Brain microvascular endothelial cell (primary cell): ENCODE measurements at places on chromosomes 13 and 19.

DNA sequence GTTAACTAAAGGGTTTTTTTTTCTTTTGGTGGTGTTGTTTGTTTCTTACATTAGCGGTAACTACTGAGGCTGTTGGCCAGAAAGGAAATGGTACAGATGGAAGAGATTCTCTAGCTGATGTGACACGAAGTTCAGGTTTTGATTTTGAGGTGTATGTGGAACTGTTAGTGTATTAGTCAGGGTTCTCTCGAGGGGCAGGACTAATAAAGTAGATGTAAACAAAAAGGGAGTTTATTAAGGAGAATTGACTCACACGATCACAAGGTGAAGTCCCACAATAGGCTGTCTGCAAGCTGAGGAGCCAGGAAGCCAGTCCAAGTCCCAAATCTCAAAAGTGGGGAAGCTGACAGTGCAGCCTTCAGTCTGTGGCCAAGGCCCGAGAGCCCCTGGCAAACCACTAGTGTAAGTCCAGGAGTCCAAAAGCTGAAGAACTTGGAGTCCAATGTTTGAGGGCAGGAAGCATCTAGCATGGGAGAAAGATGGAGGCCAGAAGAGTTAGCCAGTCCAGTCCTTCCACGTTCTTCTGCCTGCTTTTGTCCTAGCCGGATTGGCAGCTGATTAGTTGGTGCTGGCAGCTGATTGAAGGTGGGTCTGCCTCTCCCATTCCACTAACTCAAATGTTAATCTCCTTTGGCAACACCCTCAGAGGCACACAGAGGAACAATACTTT is 577.6 kb downstream of the EFNB2 start:
- DNase-seq = no peak

DNA sequence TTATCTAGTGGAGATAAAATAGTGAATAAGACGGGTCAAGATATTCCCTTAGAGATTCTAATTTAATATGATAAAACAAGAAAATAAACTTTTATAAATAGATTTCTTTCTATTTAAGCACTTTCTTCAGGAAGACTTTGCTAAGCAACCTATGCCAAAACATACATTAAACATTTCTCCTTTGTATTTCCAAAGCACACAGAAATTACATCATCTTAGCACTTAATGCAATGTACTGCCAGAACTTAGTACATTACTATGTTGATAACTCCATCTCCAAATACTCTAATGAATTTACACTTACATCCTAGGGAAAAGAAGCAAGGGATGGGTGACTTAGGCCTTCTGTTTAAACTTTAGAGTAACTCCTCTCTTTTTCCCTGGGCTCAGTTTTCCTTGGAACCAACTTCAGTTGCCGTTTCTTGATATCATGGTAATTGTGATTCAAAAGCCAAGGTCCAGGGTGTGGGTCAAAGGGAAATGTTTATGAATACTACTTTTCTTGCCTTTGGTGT is 322.6 kb upstream of the PCDH20 start:
- no peak for DNase-seq

- DNase-seq = peak; percentile 61
Measured at GRCh38 chr13:48144413-48145035, 49.6 kb upstream of the MED4 start.

- DNase-seq = no peak
Measured at GRCh38 chr13:19681517-19681916, 48.1 kb downstream of the MPHOSPH8 start.

GRCh38 chr19:45716359-45717130 is 14.2 kb downstream of the FBXO46 start:
- DNase-seq = no peak

GRCh38 chr19:40687525-40688016 is 2.9 kb downstream of the NUMBL start:
- DNase-seq = peak; percentile 75

DNA sequence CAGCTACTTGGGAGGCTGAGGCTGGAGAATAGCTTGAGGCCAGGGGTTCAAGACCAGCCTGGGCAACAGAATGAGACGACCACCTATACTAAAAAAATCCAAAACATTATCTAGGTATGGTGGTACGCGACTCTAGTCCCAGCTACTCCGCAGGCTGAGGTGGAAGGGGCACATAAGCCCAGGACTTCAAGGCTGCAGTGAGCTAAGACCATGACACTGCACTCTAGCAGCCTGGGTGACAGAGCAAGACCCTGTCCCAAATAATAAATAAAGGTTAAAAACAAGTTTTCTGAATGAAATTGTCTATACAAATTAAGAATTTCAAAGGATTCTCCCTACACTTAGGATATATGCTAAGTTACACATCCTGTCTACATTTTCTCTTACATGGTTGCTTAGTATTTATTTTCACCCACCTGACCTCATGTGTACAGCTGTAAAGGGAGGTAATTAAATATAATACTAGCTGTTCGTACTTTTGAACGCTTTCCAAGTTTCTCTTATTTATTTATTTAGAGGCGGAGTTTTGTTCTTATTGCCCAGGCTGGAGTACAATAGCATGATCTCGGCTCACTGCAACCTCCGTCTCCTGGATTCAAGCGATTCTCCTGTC is 1.6 kb downstream of the SLC25A30 start:
- DNase-seq = no peak

- DNase-seq = no peak
Measured at GRCh38 chr13:74110053-74110452, 24.2 kb downstream of the KLF12 start.

- no peak for DNase-seq
Measured at GRCh38 chr19:46896076-46896794, 35.4 kb downstream of the ARHGAP35 start.

- no peak for DNase-seq
Measured at GRCh38 chr19:7440188-7440975, 48.5 kb downstream of the PEX11G start.

DNA sequence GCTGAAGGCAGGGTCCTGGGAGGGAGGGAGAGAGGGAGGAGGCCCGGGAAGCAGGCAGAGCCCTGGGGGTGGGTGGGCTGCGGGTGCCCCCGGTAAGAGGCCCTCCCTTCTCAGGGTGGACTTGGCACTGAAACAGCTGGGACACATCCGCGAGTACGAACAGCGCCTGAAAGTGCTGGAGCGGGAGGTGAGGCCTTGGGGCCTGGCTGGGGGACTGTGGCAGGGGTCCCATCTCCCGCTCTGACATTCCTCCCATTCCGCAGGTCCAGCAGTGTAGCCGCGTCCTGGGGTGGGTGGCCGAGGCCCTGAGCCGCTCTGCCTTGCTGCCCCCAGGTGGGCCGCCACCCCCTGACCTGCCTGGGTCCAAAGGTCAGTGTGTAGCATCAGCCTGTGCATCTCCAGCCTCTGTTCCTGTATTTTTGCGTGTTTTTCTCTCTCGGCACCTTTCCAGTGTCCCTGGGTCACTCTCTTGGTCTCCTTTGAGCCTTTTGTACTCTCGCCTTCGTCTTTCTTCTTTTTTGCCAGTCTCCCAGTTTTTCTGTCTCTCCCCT is 53.4 kb downstream of the TRPM4 start:
- no peak for DNase-seq

GRCh38 chr13:112772539-112772909 is 82.7 kb downstream of the ATP11A start:
- DNase-seq = no peak

- no peak for DNase-seq
Measured at GRCh38 chr13:39786091-39786490, 130.6 kb downstream of the COG6 start.

GRCh38 chr19:30504272-30504671 is 132.1 kb downstream of the ZNF536 start:
- DNase-seq = no peak

GRCh38 chr19:38800577-38801347 is 11.8 kb downstream of the LGALS7B start:
- no peak for DNase-seq

- no peak for DNase-seq
Measured at GRCh38 chr13:32311188-32311897, 3.8 kb downstream of the ZAR1L start.

GRCh38 chr13:110334256-110334655 is 27.2 kb downstream of the COL4A2 start:
- peak; percentile 60 for DNase-seq

DNA sequence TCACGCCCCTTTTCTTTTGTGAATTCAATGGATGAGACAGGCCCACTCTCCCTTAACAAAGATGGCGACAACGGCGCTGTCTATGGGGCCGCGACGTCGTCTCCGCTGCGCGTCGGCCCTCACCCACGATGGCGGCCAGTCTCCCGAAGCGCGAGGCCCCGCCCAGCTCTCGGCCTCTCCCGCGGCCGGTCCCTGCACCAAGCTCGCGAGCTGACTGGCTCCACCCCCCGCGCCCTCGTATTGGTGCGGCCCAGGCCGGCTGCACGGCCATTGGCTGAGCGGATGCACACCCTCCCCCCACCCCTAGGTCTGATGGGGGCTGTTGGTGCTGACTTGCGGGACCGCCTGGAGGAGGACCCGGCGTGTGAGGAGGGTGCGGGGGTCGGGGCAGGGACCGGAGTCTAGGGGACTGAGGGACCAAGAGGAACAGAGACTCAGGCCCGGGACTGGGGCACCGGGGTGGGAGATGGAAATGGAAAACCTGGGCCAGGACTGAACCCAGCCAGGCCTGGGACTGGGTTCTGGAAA is 4.8 kb downstream of the SPHK2 start:
- peak; percentile 97 for DNase-seq

DNA sequence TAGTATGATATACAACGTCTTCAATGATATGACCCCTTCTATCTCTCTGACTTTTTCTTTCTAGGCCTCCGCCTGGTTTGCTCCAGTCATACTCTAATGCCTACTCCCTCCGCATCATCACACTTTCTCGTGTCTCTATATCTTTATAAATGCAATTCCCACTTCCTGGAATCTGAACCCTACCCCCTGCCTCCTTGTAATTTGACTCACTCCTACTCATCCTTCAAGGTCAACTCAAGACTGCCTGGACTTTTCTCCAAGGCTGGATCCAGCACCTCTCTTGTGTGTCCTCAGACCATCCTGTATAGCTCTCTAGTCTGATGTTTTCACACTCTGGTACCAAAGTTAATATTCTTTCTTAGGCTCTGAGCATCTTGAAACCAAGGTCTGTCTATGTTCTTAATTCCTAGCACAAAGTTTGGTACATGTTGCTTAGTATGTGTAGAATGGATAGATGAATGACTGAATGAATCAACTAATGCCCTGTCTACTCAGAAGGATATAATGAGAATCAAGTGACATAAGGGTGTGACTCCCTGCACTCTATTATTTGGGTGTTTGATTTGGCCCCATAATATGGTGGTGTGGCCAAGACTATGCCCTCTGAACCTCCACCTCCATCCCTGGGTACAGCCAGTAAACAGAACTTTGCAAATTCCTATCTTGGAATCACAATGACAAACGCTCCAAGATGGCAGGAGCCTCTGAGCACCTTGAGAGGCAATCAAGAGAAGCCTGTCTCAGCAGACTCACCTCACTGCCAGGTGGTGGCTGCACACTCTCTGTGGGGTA is 74.3 kb upstream of the SERP2 start:
- DNase-seq = no peak

- no peak for DNase-seq
Measured at GRCh38 chr13:50340146-50340545, 324.9 kb downstream of the KCNRG start.

- DNase-seq = peak; percentile 77
Measured at GRCh38 chr13:98155475-98156109, 12.7 kb downstream of the FARP1 start.

GRCh38 chr13:112569821-112570220 is 18.1 kb downstream of the TUBGCP3 start:
- no peak for DNase-seq

GRCh38 chr13:27375686-27376326 is 48.6 kb upstream of the GTF3A start:
- DNase-seq = peak; percentile 71
